Stimulated activated CD8-positive, alpha-beta memory T cell treated with anti-CD3 and anti-CD28 coated beads, Interleukin-7, amount 100 ng/mL, for 1 hour (primary cell): ENCODE measurements at places on chromosomes 12 and 14.

DNA sequence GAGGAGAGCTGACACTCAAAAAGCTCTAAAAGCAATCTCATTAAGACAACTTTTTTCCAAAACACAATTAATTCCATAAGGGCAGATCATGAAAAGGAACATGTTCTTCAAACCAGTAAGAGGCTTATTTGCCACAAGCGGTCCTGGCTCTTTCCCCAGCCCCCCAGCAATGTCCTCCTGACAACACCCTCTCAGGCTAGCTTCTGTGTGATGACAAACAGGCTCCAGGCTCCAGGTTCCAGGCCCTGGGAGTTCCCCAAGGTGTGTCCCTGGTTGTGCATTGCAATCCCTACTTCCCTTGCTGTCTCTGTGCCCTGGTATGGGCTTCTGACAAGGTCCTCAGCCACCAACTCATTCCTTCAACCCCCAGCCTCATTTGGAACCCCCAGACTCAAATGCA lies 8.9 kb downstream of the HVCN1 start:
- DNase-seq: no peak

DNA sequence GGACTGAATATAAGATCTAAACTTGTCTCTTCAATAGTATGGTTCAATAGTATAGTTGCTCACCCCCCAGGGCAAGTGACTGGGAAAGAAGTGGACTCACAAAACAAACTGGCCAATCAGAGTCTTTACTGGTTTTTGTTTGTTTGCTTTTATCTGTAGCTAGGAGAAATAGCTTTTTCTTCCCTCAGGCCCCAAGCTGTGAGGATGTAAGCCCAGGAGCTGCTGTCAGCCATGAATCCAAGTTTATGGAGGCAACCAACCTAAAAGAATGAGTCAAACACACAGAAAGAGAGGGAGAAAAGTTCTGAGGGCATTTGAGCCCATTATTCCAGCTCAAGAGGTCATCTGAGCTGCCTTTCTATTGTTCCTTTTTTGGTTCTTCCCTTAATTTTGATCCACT lies 375.3 kb downstream of the BCAT1 start:
- no peak for DNase-seq

DNA sequence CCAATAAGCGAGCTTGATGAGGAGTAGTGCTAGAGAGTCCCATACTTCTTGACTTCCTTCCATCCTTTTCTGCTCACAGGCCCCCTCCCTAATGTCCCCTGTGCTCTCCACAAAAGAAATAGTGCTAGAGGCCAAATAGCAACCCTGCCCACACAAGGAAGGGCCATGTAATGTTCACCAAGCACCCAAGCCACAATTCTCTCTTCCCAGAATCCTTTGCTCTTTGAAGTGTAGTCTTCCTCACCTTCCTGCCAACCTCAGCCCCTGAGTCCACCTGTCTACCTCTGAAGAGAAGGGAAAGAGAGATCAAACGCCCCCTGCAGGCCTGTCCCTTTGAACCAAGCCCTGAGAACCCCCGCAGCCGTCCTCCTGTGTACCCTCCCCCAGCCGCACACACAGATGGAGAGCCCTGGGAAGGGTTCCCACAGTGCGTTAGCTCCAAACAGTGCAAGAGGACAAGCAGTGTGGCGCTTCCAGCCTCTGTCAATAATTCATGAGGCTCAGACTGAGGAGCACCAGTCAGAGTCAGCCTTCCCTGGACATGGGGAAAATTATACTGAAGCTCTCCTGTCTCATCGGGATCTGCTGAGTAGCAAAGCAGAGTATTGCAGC lies 1.9 kb upstream of the DHRS4 start:
- no peak for DNase-seq

GRCh38 chr12:46461907-46462640 lies 89.5 kb upstream of the SLC38A2 start:
- no peak for DNase-seq

- no peak for DNase-seq
Observed at GRCh38 chr14:64123241-64123822, 170.8 kb downstream of the ESR2 start.

- no peak for DNase-seq
Observed at GRCh38 chr12:13223941-13224340, 27.4 kb downstream of the EMP1 start.

DNA sequence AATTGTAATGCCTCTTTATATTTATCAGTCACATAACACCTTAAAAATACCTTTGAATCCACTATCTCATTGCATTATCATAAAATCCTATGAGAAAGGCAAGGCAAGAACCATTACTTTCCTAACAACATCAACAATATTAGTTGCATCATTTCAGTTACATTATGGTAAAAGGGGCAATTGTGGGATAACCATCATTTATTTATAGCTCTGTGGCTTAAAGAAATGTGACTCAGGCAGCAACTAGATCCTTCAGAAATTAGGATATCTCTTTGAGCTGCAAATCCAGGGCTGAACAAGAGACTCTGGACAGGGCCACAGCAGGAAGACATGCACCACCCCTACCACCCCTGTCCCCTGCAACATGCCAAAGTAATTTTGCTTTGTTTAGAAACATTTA lies 36.4 kb downstream of the EPS8 start:
- DNase-seq: no peak

- DNase-seq: no peak
Observed at GRCh38 chr14:53350429-53350828, 197.3 kb upstream of the DDHD1 start.

GRCh38 chr12:6362403-6362802 lies 13.0 kb downstream of the SCNN1A start:
- DNase-seq: no peak
